B cell (primary cell): ENCODE measurements at places on chromosomes 5 and 9. TPM values are rescaled to one million over a fixed set of nuclear protein-coding genes. Genes with fewer than 3 reads are reported as not detected.
A peak's percentile ranks its signal among the peaks of the same experiment; 100 is the strongest.

DNA sequence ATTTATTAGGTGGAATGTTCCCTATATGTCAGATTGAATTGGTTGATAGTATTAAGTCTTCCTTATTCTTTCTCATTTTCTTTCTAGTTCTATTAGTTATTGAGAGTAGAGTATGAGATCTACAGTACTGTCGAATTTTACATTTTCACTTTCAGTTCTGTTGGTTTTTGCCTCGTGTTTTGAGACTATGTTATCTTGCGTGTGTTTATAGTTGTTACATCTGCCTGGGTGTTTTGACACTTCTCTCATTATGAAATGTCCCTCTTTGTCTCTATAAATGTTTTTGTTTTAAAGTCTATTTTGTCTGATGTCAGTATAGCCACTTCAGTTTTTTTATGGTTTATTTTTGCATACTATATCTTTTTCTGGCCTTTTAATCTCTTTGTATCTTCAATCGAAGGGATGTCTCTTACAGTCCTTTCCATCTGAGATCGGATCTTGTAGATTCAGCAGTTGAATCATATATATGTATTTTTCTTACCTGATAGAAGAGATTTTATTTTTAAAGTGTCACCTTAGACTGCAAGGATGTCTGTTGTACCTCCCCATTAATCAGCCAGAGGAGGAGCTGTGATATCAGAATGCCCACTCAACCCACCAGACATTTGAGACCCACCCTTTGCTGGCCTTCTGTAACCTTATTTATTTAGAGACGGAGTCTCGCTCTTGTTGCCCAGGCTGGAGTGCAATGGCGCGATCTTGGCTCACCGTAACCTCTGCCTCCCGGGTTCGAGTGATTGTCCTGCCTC, 20.7 kb downstream of the EHMT1 start:
- peak; percentile 52 for DNase-seq

Gene SVEP1
- not detected in 2 replicates for polyA plus RNA-seq

Gene KIAA0825
- 0.43 and 0.58 TPM in 2 replicates for polyA plus RNA-seq

GRCh38 chr5:179769271-179769670, 24.5 kb upstream of the LTC4S start:
- DNase-seq: no peak

DNA sequence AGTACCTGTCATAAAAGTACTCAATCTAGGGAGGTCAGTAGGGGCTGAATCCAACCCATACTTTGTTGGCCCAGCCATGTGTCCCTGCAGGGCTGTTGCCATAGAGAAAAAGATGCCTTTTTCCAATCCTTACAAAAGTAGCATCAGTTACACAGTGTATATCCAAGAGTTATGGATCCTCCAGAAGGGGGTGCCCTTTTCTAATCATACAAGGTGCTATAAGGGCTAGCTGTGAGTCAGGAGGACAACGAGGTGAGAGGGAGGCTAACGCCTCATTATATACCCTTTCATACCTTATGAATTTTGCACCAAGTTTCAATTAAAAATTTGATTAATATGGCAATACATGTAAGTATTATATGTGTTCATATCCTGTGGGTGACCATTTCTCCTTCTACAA, 4.8 kb downstream of the KIAA0825 start:
- DNase-seq: peak; percentile 35

DNA sequence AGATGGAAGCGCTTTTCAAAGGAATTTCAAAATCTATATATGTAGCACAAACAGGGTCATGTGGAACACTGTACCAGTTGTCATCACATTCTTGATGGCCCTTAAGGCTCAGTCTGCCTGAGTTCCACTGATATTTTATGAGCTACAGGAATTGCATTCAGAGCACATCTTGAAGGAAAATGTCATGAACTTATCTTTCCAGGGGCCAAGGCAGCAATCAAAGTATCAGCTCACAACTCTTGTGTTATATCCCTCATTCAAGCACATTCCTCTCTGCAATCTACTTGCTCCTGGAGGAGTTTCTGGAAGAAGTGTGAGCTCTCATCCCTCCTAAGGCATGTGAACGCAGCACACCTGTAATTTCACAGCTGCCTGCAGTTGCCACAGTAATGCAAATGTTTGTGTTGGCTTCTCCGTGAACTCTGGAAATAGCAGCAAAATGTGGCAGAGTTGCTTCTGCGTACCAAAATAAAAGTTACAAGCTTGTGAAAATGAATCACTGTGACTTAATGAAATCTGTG, 89.7 kb upstream of the EQTN start:
- no peak for DNase-seq

- no peak for DNase-seq
These were observed 18.3 kb downstream of the ASPN start for GRCh38 chr9:92463984-92464383.

Gene PIP5KL1
- polyA plus RNA-seq: 0.75 and 0.88 TPM in 2 replicates

DNA sequence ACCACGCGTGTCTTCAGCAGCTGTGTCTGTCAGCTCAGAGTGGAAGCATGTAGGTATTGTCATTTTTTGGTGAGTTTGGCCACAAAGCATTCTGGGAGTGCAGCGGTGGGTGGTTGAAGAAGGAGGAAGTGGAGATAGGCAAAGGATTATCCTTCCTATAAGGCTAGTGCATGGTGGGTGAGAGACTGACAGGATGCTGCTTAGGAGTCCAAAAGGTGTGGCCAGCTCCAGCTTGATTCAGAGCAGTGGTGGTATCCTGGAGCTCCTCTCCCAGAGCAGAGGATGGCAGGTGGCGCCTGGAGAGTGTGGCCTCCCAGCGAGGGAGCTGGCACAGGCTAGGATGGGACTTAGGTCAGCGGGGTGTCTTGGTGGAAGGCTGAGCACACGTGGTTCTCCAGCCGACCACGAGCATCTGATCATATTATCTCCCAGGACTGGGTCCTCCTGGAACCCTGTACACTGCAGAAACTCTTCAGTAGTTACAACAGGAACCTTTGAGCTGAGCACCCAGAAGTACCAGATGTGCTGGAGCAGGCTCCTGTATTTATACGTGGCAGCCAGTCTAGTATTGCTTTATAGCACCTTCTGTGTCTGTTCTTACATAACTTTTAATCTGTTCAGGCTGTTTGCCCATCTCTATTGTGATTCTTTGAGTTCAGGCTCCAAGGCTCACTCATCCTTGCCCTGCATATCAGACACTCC, 29.6 kb downstream of the MAML1 start:
- peak; percentile 66 for DNase-seq

Gene SLCO4C1
- polyA plus RNA-seq: 0.27 and 0.36 TPM in 2 replicates

Gene C1QTNF2
- not detected in 2 replicates for polyA plus RNA-seq

Gene CSF2
- polyA plus RNA-seq: not detected in 2 replicates

Gene SLC25A2
- 0.12 and 0.29 TPM in 2 replicates for polyA plus RNA-seq

Gene EQTN
- 0.58 and 1.3 TPM in 2 replicates for polyA plus RNA-seq

Gene OMD
- not detected in 2 replicates for polyA plus RNA-seq

DNA sequence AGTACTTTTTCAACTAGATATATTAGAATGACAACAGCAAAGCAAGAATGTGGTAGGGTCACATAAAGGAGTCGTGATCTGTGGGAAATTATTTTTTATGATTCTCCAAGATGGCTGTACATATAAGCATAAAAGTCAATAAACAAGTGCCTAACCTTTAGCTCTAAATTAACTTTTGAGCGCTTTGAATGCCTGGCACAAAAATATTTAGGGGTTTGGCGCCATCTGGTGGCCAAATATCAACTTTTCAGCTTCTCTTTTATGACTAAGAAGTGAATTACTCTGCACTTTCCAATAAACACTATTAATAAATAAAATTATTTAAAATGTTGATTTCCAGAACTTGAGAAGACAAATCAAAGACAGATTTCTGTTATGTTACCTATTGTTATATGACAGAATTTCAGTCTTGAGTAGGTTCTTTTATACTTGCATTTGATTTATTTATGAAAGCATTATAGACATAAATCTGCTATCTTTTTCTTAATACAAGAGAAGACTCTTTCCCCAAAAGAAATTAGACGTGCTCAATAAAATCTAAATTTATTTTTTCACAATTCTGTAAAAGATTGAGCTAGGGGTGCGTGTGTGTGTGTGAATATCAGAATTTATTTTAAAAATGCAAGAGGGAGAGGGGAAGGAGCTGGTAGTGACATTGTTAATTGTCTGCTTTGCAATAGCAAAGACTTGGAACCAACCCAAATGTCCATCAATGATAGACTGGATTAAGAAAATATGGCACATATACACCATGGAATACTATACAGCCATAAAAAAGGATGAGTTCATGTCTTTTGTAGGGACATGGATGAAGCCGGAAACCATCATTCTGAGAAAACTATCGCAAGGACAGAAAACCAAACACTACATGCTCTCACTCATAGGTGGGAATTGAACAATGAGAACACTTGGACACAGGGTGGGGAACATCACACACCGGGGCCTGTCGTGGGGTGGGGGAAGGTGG, 36.7 kb upstream of the ARRDC3 start:
- DNase-seq: peak; percentile 72

- DNase-seq: peak; percentile 12
These were observed 326.7 kb downstream of the MAT2B start for GRCh38 chr5:163832155-163832554.

DNA sequence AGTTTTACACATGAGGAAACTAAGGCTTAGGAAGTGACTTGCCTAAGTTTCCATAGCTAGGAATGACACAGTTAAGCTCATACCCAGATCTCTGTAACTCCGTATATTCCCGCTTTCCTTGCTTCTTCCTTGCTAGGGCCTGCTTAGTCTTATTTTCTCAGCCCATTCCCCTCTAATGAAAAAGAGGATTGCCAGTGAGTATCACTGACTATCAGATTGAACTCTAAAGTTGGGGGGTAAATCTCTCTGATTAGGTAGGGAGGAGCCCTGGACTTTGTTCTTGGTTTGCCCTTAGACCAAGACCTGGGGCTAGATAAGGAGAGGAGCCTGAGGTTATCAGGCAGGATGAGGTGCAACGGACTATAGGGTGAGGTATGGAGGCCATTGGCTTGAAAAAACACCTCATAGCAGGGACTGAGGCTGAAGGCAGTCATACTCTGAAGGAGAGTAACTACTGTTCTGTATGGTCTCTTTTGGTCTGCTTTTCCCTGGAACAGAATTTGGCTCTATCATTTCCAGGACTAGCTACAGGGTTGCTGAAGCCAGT, 2.5 kb downstream of the TRIM32 start:
- no peak for DNase-seq

Gene PDLIM4
- polyA plus RNA-seq: not detected in 2 replicates

- no peak for DNase-seq
These were observed 10.9 kb upstream of the FCN1 start for GRCh38 chr9:134928436-134929192.

Gene IFNA21
- not detected in 2 replicates for polyA plus RNA-seq

Gene GAPT
- polyA plus RNA-seq: 45.6 and 69.0 TPM in 2 replicates

DNA sequence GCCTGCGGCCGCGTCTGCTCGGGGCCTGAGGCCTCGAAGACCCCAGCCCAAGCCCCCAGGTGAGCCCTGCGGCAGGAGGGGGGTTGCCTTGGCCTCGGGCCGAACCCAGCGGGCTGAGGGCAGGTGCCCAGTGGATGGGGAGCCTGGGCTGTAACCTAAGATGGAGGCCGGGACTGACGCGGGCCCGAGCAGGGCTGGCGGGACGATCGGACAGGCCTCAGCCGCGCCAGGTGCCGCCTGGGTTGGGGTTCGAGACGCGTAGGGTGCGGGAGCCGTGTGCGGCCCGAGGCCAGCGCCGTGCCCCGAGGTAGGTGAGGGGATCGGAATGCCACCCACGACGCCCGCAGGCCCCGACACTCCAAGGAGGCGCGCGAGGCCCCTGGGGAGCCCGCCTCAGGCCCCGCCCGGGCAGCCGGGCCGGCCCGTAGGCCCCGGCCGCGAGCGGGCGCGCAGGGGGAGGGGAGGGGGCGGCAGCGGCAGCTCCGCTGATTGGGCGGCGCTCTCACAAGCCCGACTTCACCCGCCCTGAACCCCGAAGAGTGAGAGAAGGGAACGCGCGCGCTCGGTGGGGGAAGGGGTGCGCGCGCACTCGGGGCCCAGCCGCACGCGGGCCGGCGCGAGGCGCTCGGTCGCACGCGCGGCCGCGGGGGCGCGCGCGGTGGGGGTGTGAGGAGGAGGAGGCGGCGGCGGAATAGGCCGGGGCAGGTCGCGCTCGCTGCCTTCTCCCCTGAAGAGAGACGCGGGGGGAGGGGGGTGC, at the start of gene NSD1:
Gene NSD1 (plus strand): TSS at position 678 of the 757 bp plus-strand sequence. CDS start 1,331 bp downstream, outside the sequence.
- DNase-seq: peak; percentile 97

GRCh38 chr5:37738057-37738691, 101.7 kb downstream of the GDNF start:
- DNase-seq: no peak

DNA sequence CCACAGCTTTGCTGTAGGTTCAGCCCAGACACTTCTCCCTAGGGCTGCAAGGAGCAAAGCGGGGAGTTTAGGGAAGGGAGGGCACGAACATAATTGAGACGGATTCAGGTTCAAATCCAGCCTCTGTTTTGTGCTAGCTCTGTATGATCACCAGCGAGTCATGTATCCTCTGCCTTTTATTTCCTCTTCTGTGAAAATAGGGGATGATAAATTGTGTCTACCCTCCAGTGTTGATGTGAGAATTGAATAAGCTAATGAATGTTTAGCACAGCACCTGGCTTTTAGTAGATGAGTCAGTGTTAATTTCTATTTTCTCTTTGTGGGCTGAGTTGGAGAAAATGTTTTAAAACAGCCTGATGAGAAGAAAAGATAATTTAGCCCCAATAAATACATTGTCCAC, 6.2 kb downstream of the MLANA start:
- no peak for DNase-seq
